Bronchial epithelial cell (primary cell): ENCODE measurements at places on chromosomes 12 and 14. TPM values are rescaled to one million over a fixed set of nuclear protein-coding genes. Genes with fewer than 3 reads are reported as not detected.
A peak's percentile ranks its signal among the peaks of the same experiment; 100 is the strongest.

DNA sequence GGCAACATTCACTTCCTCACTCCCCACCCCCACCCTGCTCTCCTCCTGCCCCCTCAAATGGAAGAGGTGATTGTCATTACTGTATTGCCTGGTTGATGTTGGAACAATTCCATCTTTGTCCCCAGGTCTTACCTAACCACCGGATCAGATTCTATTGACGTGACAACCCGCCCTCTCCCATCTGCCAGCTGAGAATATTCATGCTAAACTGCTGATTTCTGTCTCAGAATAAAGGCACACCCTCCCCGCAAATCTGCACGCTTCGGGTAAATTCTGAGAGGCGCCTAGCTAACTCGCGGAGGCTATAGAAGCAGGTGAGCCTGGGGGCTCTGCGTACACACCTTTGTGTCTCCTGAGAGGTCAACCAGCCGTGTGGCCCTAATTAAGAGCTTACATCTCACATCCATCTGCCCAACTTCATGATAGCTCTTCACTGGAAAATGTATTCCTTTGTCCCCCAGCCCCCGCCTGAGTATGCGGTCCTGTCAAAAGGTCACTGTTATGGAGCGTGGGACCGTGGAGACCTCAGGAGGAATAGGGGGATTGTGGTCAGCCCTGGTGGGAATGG, 1054.3 kb downstream of the VRK1 start:
- no peak for DNase-seq

- no peak for DNase-seq
These were observed 9.5 kb downstream of the ANKRD52 start for GRCh38 chr12:56248711-56249110.

- DNase-seq = peak; percentile 36
These were observed 906 bp downstream of the LARP4 start for GRCh38 chr12:50401500-50402081.

DNA sequence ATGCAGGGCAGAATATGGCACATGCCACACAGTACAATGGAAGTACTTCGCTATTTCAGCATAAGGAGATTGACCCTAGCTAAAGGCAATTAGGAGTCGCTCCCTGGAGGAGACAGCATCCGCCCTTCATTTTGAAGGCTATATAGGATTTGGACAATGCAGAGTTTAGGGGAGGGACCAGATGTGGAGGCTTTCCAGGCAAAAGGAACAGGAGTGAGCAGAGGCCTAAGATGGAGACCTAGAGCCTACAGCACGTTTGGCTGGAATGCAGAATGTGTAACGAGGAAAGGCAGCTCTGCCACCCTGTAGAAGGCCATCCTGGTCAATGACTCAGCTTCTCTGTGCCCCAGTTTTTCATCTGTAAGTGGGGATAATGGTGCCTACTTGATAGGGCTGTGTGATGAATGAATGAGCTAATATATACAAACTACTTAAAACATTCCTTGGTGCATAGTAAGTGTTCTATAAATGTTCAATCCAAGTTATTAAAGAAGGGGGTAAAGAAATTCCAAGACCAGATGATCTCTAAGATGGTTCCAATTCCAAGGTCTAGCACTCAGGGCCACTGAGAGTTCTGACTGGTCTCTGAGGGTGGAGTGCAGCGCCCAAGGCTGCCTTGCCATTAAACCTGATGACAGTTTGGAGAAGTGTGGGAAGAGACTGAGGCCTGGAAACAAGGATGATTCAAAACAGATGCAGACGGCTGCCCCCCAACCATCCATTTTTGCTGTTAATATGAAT, 54.3 kb upstream of the FRMD6 start:
- DNase-seq = no peak

DNA sequence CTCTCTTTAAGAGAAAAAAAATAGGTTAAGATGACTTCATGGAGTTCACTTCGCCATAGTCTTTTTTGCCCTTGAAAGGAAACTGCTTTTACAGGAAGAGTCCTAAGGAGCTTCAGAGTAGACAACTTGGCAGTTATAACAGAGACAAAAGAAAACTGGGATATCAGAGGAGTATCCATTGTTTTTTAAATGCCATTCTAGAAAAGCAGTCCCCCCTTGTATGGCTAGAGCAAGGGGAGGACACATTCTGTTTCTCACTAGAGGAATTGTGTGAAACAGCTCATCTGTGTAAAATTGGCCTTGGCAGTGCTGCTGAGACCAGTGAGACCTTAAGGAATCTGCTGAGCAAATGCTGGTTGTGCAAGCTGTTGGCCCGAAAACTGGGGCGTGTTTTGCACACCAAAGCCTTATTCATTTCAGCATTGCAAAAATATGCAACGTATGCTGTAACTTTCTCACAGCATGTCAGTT, 128.0 kb downstream of the GPR135 start:
- no peak for DNase-seq

GRCh38 chr12:51390891-51391282, 319 bp downstream of the GALNT6 start:
- DNase-seq = no peak

GRCh38 chr14:104800771-104801519, at the start of gene ZBTB42:
Gene ZBTB42, plus strand, starts transcription at chr14:104801101. Its CDS starts 97 bp downstream, at chr14:104801198.
- peak; percentile 62 for DNase-seq

- DNase-seq = peak; percentile 57
These were observed 227.7 kb upstream of the TMEM260 start for GRCh38 chr14:56351861-56352260.

- DNase-seq = no peak
These were observed 884 bp upstream of the TMEM132C start for GRCh38 chr12:128266086-128266485.

DNA sequence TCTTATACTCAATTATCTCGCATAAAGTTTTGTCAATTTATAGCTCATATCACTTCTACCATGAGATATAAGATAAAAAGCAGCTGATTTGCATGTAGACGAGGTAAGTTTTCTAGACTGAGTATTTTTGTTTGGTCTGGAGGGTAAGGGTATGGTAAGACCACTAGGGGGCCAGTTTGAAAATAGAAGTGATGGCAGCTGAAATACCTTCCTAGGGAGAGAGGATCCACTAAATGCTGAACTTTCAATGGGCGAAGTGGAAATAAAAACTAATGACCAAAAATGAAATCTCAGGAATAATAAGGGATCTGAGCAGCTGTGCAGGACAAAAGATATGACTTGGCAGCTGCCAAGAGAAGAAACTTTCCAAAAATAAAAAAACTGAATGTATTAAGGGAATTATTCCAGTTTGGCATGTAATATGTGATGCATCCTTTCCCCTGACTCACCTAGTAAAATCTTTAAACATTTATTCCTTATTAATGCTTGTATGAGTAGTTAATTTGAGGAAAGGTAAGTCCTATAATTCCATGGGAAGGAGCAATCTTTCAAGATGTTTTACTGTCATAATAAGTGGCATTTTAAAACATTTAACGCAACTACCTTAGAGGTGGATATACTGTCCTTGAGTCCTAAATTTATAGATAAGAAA, 754.5 kb downstream of the C12orf50 start:
- peak; percentile 31 for DNase-seq

DNA sequence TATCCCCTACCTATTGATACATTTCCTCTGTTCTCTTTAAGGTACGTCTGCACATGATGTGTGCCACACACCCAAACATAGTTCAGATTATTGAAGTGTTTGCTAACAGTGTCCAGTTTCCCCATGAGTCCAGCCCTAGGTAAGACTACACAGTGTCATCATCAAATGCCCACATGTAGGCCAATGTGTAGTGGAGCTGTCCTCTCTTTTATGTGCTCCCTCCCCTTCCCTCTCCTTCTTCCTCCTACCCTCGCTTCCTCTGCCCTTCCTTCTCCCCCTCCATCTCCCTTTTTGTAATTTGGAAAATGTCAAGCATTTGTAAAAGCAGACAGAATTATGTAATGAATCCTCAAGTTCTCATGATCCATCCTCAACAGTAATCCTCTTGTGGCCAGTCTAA, 25.5 kb downstream of the MAPKAPK5 start:
- no peak for DNase-seq

GRCh38 chr12:67917811-67918210, 71.4 kb upstream of the IFNG-AS1 start:
- DNase-seq = no peak

DNA sequence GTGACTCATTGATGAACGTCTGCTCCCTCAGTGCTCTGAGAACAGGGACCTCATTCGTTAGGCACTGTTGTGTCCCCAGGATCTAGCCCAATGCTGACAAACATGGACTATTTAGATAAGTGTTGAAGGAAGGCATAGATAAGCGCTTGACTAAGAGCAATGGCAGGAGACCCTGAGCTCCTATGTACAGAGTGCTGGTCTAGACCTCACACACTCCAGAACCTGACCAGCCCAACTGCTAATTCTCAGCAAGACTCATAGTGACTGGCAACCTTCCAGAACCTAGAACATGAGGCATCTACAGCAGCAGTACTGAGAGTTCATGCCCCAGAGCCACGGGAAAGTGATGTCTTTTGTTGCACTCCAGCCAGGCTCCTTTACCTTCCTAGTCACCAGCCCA, 69.2 kb downstream of the CRACR2A start:
- peak; percentile 41 for DNase-seq

DNA sequence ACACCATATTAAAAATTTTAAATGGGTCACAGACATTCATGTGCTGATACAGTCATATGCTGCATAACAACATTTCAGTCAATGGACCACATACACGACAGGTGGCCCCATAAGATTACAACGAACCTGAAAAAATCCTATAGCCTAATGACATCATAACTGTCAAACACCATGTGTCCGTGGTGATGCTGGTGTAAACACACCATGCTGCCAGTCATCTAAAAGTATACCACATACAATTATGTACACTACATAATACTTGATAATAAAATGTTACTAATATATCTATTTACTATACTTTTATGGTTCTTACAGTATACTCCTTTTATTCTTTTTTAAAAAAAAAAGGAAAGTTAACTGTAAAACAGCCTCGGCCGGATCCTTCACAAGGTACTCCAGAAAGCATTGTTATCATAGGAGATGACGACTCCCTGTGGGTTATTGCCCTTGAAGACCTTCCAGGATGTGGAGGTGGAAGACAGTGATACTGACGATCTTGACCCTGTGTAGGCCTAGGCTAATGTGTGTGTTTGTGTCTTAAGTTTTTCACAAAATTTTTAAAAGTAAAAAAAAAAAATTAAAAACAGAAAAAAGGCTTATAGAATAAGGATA, 5.0 kb upstream of the TDG start:
- DNase-seq = no peak

- DNase-seq = no peak
These were observed 68.1 kb downstream of the CRADD start for GRCh38 chr12:93745286-93745685.

- no peak for DNase-seq
These were observed 43.7 kb upstream of the TMED10 start for GRCh38 chr14:75220156-75220555.

GRCh38 chr12:105954951-105955931, 183.5 kb downstream of the NUAK1 start:
- DNase-seq = peak; percentile 64

DNA sequence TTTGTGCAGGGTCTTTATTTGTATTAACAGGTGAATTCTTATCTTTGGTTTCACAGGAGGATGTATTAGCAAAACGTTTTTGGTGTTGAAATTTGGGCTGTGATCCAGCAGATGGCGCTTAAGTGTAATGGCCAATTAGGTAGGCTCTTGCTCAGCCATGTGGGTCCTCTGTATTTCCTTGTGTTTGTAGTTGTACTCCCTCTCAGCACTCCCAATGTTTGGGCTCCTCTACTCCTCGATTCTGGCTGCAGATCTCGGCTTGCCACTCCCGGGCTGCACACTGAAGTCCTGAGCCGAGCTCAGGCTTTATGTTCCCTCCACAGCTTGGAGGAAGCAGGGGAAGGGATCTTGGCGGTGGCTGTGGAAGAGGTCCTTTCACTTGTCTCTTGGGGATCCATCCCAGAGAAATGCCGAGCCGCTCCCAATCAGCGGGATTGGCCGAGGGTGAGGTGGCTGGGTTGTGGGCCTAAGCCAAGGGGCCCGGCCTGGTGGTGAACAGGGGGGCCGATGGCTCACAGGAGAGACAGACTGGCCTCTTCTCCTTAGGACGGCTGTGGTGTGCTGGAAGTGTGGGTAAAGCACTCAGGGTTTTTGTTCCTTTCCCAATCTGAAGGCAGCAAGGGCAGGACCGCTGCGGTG, 133.7 kb downstream of the AEBP2 start:
- peak; percentile 41 for DNase-seq

DNA sequence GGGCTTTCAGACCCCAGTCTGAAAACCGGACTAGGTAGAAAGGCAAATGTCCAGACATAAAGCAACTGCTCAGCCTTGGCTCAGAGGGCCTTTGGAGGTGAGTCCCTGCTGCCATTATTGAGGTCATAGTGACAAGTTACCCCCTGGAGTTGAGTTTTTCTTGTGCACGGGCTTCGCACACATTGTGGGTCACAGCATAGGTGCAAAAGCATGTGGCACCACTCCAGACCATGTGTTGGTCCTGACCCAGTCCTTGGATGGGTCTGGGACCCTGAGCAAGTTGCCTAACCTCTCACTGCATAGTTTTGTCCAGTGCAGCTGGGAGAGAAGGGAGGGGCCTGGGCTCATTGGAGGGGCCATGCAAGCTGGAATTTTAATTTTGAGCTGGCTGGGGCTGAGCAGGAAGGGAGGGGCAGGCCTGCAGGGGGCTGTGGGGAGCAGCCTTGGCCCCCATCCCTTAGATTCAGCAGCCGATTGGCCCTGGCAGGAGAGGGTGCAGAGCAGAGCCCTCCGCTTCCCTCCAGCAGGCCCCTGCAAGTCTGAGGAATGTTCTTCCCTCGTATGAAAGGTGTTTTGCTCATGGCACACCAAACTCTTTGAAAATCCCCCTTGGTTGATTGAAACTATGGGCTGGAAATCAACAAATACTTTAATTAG, 4.2 kb upstream of the KRT5 start:
- DNase-seq = peak; percentile 88

GRCh38 chr14:90304502-90304901, 27.2 kb downstream of the NRDE2 start:
- DNase-seq = no peak

DNA sequence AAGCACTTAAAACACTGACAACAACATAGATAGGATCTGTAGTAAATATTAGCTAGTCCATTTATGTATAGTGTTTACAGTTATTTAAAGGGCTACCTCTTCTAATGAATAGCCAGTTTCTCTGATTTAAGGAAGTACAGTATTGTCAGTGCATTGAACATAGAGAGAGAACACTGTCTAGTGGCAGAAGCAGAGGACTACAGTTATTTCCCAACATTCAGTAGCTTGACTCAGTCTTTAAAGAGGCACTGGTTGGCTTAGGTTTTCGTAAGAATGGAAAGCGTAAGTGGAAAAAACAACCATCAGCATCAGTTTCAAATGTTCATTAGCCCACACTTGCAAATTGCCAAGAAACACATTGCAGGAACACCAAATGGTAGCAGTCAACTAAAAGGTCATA, 125.0 kb upstream of the HMGA2 start:
- DNase-seq = peak; percentile 68

GRCh38 chr14:84991021-84991420, 538.9 kb upstream of the FLRT2 start:
- DNase-seq = no peak

The ANKS1B gene
- 0.26 and 0.38 TPM in 2 replicates for total RNA-seq

The B4GALNT1 gene
- 0.13 TPM in 1 of 2 replicates, not detected in the other for total RNA-seq

The CCDC177 gene
- not detected in 2 replicates for total RNA-seq

The RIN3 gene
- 2.9 and 3.5 TPM in 2 replicates for total RNA-seq

The IRAK4 gene
- total RNA-seq = 10.6 and 11.1 TPM in 2 replicates

The SOCS2 gene
- total RNA-seq = 10.5 and 14.3 TPM in 2 replicates

The CLEC1B gene
- not detected in 2 replicates for total RNA-seq

The DENND5B gene
- total RNA-seq = 2.6 and 4.7 TPM in 2 replicates

The PRKD1 gene
- total RNA-seq = 0.53 and 1.0 TPM in 2 replicates

The SOX5 gene
- total RNA-seq = under 0.01 TPM in 2 replicates

The ACSM4 gene
- total RNA-seq = not detected in 2 replicates

The MDP1 gene
- 13.4 and 21.1 TPM in 2 replicates for total RNA-seq

The MYH6 gene
- total RNA-seq = not detected in 2 replicates

The PRR4 gene
- total RNA-seq = 0.53 TPM in 1 of 2 replicates, not detected in the other
